ENCODE measurements at places on chromosomes 2 and 18. TPM values are rescaled to one million over a fixed set of nuclear protein-coding genes. Genes with fewer than 3 reads are reported as not detected.
A peak's percentile ranks its signal among the peaks of the same experiment; 100 is the strongest.

The CNNM4 gene
- total RNA-seq, result 8.5 TPM

The CDK15 gene
- total RNA-seq, result not detected

The DCTN1 gene
- 141 TPM for total RNA-seq

The SULT1C4 gene
- total RNA-seq, result 0.96 TPM

The VAMP8 gene
- 33.4 TPM for total RNA-seq

The HES6 gene
- 27.1 TPM for total RNA-seq

The MATN3 gene
- 13.5 TPM for total RNA-seq

The GAREM1 gene
- 5.2 TPM for total RNA-seq

DNA sequence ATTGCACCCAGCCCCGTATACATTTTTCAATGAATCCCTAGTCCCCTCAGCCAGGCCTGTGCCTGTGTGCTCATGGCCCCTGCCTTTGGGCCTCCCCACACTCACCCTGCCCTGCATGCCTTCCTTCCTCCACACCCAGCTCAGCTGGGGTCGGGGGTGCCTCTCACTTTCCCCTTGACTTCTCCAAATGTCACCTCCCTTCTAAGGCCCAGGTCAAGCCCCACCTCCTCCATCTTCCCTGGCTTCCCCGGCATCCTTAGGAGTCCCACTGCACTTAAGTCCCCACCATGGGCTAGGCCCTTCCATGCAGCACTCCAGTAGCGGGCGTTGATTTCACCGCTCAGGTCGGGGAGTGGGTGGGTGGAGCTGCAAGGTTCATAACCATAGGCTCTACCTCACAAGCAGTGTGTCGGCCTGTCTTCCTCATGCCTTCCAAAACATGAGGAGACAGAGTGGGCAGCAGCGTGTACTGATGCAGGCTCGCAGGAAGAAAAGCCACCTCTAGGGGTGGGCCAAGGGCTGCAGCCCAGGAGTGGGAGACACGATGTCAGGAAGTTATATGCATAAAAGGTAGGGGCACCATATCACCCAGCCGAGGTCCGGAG, 47.7 kb downstream of the DNMT3A start:
- no peak overlapping the region for H3K4me3 ChIP-seq
- peaks cover 6% of the 10 kb centered on the region for H3K4me1 ChIP-seq
- H3K36me3 ChIP-seq, result no peaks in the 10 kb centered on the region

DNA sequence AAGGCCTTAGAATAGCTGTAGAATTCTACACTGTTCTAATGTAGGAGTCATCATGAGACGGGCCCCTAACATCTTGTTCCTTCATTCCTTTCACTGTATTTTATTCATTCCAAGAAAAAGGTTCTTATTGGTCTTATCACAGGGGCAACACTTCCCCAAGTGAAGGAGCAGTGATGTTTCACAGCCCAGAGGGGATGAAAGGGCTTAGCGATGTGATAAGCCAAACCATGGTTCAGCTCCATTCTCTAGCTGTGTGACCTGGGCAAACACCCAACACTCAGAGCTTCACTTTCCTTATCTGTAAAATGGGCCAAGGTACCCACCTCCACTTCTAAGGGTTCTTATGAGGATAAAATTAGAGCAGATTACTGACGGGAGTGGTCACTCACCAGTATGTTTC, 25.4 kb upstream of the HS6ST1 start:
- no peak for DNase-seq
- no peak overlapping the region for H3K27ac ChIP-seq
- no peaks in the 10 kb centered on the region for H3K4me1 ChIP-seq
- no peak overlapping the region for H3K4me3 ChIP-seq
- peaks cover 8% of the 10 kb centered on the region for H3K36me3 ChIP-seq

DNA sequence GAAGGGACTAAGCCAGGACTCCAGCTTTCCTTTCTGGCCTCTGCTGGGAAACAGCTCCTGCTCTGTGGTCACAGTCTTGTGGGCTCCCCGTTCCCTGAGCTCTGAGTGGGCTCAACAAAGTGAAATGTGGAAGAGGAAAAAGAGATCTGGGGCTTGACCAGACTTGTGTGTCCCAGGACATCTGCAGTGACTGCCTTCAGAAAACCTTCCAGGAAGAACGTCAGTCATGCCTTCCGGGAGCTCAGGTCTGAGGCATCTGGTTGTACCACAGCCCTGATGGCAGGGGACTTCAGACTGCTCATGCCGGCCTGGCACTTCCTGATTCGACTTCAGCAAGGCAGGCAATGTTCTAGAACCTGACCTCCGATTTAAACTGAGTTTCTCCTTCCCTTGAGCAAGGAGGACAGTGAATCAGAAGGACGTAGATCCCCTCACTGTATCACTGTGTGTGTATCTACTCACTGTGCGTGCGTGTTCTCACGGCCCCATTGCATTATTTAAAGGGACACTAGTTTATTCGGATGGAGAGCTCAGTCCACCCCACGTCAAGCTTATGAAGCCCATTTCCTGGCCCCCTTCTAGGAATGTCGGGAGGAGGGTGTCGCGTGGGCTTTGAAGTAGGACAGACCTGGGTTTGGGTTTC, 548 bp upstream of the FBLN7 start:
- H3K27ac ChIP-seq, result no peak overlapping the region
- peaks cover 5% of the 10 kb centered on the region for H3K36me3 ChIP-seq
- DNase-seq, result no peak
- H3K4me3 ChIP-seq, result peak overlapping the region; percentile 56
- H3K4me1 ChIP-seq, result no peaks in the 10 kb centered on the region

GRCh38 chr2:153891051-153891450, 19.3 kb downstream of the GALNT13 start:
- H3K27ac ChIP-seq, result no peak overlapping the region

- H3K36me3 ChIP-seq, result no peaks in the 10 kb centered on the region
- no peak overlapping the region for H3K4me3 ChIP-seq
- no peaks in the 10 kb centered on the region for H3K4me1 ChIP-seq
- H3K27me3 ChIP-seq, result no peaks in the 10 kb centered on the region
- H3K27ac ChIP-seq, result no peak overlapping the region
- DNase-seq, result peak; percentile 36
Observed at GRCh38 chr2:36663851-36664695, 32.4 kb upstream of the VIT start.

DNA sequence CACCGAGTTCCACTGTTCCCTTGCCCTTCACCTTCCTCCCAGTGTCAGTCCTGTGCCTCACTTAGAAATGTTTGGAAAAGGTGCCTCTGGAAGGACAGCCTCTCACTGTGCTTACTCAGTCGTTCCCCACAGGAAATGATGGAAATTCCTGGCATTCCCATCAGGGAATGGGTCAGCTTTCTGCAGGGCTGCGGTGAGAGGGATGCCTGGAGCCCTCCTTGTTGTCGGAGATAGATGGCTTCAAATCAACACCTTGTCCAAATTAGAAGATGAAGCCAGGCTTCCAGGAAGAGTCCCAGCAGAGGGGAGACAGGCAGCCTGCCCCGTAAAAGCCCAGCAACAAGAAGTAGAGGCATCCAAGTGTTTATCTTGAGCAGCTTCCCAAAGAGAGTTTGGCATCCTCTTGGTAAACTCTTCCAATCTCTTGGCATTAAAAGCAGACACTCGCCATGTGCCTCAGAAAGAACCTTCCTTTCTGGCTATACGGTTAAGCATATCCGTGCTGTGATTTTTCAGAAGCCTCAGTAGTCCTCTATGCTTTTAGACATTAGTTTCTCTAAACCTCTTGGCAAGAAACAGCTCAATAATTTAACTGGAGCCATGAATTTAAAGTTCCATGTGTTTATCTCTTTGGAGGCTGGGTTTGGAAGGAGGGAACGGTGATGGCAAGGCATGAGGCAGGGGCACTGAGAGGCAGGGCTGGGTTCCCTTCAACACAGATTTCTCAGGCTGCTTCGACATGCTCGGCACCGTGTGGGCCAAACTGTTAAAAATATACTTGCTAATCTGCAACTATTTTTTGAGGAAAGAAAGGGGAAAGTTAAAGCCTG, 25.1 kb downstream of the COLEC12 start:
- H3K4me1 ChIP-seq, result peaks cover 16% of the 10 kb centered on the region
- no peaks in the 10 kb centered on the region for H3K36me3 ChIP-seq
- H3K4me3 ChIP-seq, result no peak overlapping the region
- DNase-seq, result peak; percentile 79
- no peaks in the 10 kb centered on the region for H3K27me3 ChIP-seq
- H3K27ac ChIP-seq, result no peak overlapping the region

GRCh38 chr2:110858135-110858725, 125.9 kb downstream of the ACOXL start:
- peak; percentile 47 for DNase-seq
- H3K27ac ChIP-seq, result no peak overlapping the region
- H3K27me3 ChIP-seq, result no peaks in the 10 kb centered on the region
- H3K4me1 ChIP-seq, result peaks cover 13% of the 10 kb centered on the region
- peaks cover 45% of the 10 kb centered on the region for H3K36me3 ChIP-seq

- H3K36me3 ChIP-seq, result no peaks in the 10 kb centered on the region
- H3K4me3 ChIP-seq, result no peak overlapping the region
- no peak overlapping the region for H3K27ac ChIP-seq
- H3K27me3 ChIP-seq, result peaks cover 3% of the 10 kb centered on the region
- no peak for DNase-seq
- no peaks in the 10 kb centered on the region for H3K4me1 ChIP-seq
Observed at GRCh38 chr2:45119855-45120254, 110.6 kb upstream of the SIX2 start.

DNA sequence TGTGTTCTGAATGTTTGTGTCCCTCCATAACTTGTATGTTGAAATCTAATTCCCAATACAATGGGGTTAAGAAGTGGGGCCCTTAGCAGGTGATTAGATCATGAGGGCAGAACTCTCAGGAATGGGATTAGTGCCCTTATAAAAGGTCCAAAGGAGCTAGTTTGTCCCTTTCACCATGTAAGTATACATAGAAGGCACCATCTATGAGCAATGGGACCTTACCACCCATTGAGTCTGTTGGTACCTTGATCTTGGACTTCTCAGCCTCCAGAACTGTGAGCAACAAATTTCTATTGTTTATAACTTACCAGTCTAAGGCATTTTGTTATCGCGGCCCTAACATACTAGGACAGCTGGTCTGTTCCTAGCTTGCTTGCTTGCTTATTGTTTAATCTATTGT, 106.3 kb downstream of the MYCN start:
- no peak for DNase-seq
- H3K4me1 ChIP-seq, result peaks cover 3% of the 10 kb centered on the region
- H3K27ac ChIP-seq, result no peak overlapping the region
- H3K27me3 ChIP-seq, result no peaks in the 10 kb centered on the region

DNA sequence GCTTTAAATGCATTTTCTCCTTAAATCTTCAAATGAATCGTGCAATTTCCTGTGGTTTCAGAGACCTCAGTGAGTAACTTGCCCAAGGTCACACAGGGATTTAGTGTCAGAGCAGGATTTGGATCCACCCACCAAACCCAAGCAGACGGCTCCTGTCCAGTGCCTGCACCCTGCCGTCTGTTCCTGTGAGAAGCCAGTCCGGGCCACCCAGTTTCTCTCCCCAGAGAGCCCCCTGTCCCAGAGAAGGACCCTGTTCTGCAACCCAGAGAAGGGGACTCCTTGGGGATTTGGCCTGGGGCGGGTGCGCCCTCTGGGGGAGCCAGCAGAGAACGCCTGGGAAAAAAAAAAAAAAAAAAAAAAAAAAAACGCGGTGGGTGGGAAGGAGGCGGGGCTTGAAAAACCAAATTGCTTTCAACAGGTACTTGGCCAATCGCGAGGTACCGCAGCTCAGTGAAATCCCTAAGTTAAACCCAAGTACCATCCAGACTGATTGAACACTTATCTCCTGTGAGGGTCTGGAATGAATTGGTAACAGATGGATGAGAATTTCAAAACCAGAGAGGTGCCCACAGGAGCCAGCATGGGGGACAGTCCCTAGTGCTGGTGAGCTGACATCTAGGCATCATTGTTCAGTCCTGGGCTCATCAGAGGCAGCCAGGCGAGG, 30.9 kb upstream of the REEP1 start:
- peak; percentile 79 for DNase-seq
- H3K4me3 ChIP-seq, result no peak overlapping the region
- no peaks in the 10 kb centered on the region for H3K36me3 ChIP-seq
- H3K4me1 ChIP-seq, result peaks cover 3% of the 10 kb centered on the region
- H3K27me3 ChIP-seq, result no peaks in the 10 kb centered on the region

All from H9 (cell line).